ENCODE measurements at places on chromosomes 4 and X. TPM values are rescaled to one million over a fixed set of nuclear protein-coding genes. Genes with fewer than 3 reads are reported as not detected.

IL1RAPL1 gene
- 0.24 TPM for total RNA-seq

SERPINA7 gene
- not detected for total RNA-seq

DNA sequence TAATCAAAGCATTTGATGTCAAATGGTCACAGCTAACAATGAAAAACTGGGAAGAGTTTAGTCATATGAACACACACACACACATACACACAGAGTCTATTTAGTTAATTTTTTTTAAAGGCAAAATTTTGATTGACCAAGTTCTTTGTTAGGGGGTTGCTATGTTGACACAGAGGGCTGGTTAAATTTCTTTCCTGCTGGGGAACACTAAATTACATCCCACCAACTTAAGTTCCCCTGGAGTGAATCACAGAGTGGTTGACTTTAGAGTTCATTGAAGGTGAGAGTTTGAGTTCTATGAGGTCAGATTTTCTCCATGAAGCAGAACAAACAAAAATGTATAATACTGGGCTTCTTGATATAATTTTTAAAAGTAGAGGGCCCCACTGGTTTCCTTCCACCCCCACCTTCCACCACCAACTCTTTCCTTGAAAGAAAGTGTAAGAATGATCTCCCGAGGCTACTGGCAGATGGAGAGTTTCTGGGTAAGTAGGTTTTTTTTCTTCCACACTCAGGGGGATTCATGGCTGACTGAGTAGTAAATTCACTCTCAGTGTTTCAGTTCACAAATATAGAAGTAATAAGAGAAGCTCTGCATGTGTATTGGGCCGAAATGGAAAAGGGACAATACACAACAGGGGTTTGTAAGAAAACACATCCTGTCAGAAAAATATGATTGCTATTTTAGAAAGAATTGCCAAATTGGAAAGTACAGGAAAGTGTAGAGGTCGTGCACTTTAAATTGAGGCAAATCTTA is 917.0 kb upstream of the LCORL start:
- no peak overlapping the region for H3K27ac ChIP-seq
- no peak overlapping the region for H3K4me3 ChIP-seq
- no peak for DNase-seq
- no peaks in the 10 kb centered on the region for H3K36me3 ChIP-seq
- no peaks in the 10 kb centered on the region for H3K4me1 ChIP-seq

GRIA3 gene
- 12.4 TPM for total RNA-seq

DNA sequence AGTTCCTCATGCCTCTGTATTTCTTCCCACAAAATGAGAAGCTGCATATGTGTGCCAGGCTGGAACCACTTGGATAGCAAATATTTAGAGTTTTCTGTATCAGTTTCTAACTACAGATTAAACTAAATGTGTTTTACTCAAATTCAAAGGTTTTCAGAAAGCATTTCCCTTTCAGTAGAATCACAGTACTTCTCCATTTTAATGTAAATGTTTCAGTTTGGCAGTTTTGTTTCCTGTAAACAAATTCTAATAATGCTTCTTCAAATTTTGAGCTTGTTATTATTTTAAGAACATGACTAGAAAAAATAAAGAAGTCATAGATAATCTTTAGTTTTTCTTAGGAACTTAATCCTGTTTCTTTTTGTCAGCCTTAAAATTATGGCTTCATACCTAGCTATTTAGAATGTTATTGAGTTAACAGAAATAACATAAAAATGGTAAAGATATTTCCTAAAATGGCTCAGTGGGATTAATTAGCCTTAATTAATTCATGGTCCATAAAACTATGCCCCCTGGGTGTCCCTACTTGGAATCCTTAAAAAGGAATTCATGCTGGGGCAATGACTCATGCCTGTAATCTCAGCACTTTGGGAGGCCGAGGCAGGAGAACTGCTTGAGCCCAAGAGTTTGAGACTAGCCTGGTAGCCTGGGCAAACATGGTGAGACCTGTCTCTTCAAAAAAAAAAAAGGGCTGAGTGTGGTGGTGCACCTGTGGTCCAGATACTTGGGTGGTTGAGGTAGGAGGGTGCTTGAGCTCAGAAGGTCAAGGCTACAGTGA is 83.8 kb upstream of the GPR34 start:
- H3K4me3 ChIP-seq, result no peak overlapping the region
- no peaks in the 10 kb centered on the region for H3K4me1 ChIP-seq
- no peak for DNase-seq
- H3K36me3 ChIP-seq, result no peaks in the 10 kb centered on the region
- H3K27ac ChIP-seq, result no peak overlapping the region

DNA sequence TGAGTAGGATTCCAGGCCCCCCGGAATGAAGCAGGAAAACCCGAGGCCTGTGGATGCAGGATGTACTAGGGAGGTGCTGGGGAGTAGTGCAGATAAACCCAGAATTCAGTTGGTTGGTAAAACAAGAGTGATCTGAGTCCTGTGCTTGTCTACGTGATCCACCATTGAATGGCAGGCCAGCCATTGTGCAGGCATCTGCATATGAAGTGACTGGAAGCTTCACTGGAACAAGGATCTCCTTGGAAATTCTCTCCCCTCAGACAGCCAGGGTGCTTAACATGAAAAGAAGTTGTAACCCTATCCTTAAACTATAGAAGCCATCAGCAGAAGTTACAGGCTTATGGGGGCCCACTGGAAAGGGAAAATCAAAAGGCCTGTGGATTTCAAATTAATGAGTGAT is 656 bp upstream of the GSPT2 start:
- H3K36me3 ChIP-seq, result no peaks in the 10 kb centered on the region
- no peaks in the 10 kb centered on the region for H3K4me1 ChIP-seq
- no peak overlapping the region for H3K27ac ChIP-seq
- no peak for DNase-seq
- no peaks in the 10 kb centered on the region for H3K27me3 ChIP-seq
- no peak overlapping the region for H3K4me3 ChIP-seq

DNA sequence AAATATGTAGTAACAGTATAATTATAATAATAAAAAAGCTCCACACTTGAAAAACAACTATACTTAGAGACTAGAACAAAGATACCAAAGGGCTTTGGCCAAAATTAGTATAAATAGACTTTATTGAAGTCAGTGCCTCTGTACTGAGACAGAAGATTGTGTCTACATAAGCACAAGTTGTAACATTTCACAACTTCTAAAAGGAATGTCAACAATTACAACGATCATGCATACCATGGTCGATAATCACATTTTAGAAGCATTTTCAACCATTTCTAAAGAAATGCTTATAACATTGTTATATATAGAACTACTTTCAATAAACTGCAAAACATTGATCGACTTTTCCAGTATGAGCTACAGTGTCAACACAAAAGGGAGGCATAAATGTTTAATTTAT is 57.0 kb downstream of the DHX15 start:
- H3K4me1 ChIP-seq, result no peaks in the 10 kb centered on the region
- no peaks in the 10 kb centered on the region for H3K27me3 ChIP-seq
- H3K36me3 ChIP-seq, result peaks cover 2% of the 10 kb centered on the region
- H3K27ac ChIP-seq, result no peak overlapping the region

GRCh38 chr4:2361366-2362265 is 56.8 kb downstream of the ZFYVE28 start:
- H3K36me3 ChIP-seq, result no peaks in the 10 kb centered on the region
- no peak overlapping the region for H3K4me3 ChIP-seq
- H3K27me3 ChIP-seq, result no peaks in the 10 kb centered on the region
- peak; percentile 64 for DNase-seq
- H3K4me1 ChIP-seq, result no peaks in the 10 kb centered on the region
- no peak overlapping the region for H3K27ac ChIP-seq

- no peaks in the 10 kb centered on the region for H3K27me3 ChIP-seq
- no peak for DNase-seq
- no peak overlapping the region for H3K27ac ChIP-seq
- no peak overlapping the region for H3K4me3 ChIP-seq
- H3K4me1 ChIP-seq, result no peaks in the 10 kb centered on the region
Observed at GRCh38 chrX:139967750-139968149, 2.4 kb upstream of the CXorf66 start.

DNA sequence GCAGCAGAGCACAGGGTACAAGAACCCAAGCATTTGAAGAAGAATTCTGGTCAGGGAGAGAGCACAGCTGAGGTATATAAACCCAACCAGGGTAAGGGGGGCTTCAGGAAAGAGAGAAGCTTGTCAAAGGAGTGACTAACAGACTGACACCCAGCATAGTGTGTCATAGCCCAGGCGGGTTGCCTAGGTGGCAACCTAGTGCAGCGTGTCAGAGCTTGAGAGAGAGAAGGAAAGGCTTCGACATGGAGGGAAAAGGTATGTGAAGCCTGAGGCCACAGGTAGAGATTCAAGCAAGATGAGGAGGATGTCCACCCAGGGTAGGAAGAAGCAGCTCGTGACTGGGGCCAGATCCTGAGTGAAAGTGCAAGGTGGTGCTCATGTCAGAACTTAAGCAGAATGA is 8.5 kb upstream of the ANTXR2 start:
- H3K27me3 ChIP-seq, result no peaks in the 10 kb centered on the region
- no peaks in the 10 kb centered on the region for H3K4me1 ChIP-seq
- H3K36me3 ChIP-seq, result no peaks in the 10 kb centered on the region

DGKK gene
- not detected for total RNA-seq

GRCh38 chrX:100635989-100636320 is 651 bp downstream of the TSPAN6 start:
- no peaks in the 10 kb centered on the region for H3K36me3 ChIP-seq
- no peak overlapping the region for H3K27ac ChIP-seq
- no peak for DNase-seq

DNA sequence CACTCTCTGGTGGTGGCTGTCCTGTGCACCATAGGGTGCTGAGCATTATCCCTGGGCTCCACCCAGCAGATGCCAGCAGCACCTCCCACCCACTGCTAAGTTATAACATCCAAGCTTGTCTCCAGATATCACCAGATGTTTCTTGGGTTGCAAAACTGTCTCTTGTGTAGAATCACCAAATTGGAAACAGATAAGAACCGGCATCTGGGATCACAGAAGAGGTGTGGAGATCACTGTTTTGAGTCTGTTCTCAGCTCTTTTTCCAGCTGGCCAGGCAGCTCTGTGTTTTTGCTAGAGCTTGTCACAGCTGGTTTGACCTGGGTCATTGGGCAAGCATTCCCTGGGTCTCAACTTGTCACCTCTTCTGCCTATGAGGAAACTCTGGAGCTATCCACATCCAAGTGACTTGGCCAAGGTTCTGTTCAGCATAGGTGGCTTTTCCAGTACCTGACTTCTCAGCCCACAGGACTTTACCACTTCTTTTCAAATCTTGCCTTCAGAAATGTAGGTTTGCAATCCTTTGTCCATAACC is 15.3 kb upstream of the PUDP start:
- no peak for DNase-seq
- no peaks in the 10 kb centered on the region for H3K36me3 ChIP-seq
- no peak overlapping the region for H3K4me3 ChIP-seq
- no peaks in the 10 kb centered on the region for H3K27me3 ChIP-seq
- no peak overlapping the region for H3K27ac ChIP-seq

GRCh38 chr4:24736066-24736465 is 59.3 kb upstream of the SOD3 start:
- no peaks in the 10 kb centered on the region for H3K36me3 ChIP-seq
- H3K27me3 ChIP-seq, result no peaks in the 10 kb centered on the region
- H3K27ac ChIP-seq, result no peak overlapping the region
- H3K4me1 ChIP-seq, result no peaks in the 10 kb centered on the region

TCEAL7 gene
- total RNA-seq, result 12.7 TPM

RPL10 gene
- 2,861 TPM for total RNA-seq

GRCh38 chr4:41374490-41374889 is 117.8 kb downstream of the UCHL1 start:
- no peak for DNase-seq
- peaks cover 21% of the 10 kb centered on the region for H3K4me1 ChIP-seq
- H3K4me3 ChIP-seq, result no peak overlapping the region
- no peak overlapping the region for H3K27ac ChIP-seq
- no peaks in the 10 kb centered on the region for H3K36me3 ChIP-seq

DNA sequence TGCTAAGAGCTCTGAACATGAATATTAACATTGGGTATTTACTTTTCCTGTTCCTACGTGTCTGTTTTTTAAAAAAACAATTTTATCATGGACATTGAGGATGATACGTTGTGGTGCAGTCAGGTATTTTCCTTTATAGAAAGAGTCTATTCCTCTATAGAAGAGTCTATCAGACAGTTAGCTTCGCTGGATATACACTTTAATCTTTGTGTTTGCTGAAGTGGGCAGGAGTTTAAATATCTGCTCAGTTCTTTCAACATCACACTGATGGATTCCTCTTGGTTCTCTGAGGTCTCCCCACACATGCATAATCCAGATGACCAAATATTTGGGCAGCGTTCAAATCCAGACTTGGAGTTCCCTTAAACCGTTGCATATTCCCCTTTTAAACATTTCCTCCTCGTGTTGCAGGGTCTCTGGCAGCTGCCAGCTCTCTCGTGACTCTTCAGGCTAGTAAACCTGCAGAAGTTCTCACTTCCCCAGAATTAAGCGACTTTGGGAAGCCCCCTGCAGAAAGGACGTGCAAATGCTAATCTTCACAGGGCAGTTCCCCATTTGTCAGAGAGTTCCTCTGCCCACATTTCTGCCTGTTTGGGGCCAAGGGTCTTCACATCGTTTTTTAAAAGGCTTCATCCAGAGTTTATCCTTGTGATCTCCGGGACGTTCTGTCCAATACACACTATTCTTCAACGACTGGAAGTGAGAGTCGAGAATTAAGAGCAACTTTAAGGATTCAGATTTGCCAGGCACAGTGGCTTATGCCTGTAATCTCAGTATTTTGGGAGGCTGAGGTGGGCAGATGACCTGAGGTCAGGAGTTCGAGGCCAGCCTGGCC is 20.5 kb upstream of the DHRSX start:
- no peaks in the 10 kb centered on the region for H3K36me3 ChIP-seq
- H3K27me3 ChIP-seq, result no peaks in the 10 kb centered on the region
- H3K27ac ChIP-seq, result no peak overlapping the region
- peak; percentile 75 for DNase-seq

DNA sequence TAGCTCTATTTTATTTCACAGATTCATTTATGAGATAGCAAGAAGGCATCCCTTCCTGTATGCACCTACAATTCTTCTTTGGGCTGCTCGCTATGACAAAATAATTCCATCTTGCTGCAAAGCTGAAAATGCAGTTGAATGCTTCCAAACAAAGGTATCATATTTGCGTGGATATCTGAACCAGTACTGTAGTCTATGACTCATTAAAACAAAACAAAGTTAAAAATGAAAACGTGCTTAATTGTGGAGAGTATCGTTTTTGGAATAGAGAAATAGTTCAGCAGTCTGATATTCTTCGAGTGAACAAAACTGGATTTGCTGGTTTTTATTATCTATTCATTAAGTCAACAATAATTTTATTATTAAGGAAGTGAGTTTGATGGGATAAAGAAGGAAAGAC is 6.3 kb downstream of the AFP start:
- DNase-seq, result no peak
- H3K4me3 ChIP-seq, result no peak overlapping the region
- H3K27me3 ChIP-seq, result no peaks in the 10 kb centered on the region
- no peaks in the 10 kb centered on the region for H3K36me3 ChIP-seq
- H3K27ac ChIP-seq, result no peak overlapping the region

MGAT4D gene
- not detected for total RNA-seq

All from aorta (tissue), 5 donors.